ENCODE measurements at places on chromosomes 7 and 10.

GRCh38 chr7:74017125-74017524 lies 10.8 kb upstream of the ELN start:
- no peak for DNase-seq

DNA sequence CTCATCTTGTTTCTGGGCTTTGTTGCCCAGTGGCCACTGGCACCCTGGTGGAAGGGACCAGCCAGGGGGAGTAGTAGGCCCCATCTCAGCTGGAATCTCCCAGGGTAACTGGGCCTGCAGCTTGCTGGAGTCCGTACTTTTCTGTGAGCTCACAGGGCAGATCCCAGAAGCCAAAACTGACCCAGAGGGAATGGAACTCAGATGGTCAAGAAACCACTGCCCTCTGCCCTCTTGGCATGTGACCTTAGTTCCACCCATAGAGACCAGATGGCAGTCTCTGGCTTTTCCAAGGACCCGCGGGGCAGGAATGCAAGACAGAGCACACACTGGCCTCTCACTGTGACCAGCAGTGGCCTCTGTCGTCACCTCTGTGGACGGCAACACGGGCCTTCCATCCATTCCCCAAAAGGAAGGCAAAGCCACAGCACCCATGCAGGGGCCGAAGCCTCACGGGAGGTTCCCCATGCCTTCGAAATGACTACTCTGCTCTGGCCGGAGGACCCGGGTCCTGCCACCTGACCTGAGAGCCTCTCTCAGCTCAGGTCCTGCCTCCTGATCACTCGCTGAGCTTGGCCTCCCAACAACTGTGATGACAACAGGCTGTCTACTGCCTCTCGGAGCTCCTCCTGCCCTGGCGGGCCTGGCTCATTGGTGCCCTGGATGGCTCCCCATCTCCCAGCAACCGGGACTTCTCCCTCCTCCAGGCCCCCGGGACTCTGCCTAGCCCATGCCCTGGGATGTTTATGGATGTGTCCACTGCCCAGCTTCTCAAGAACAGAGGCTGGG lies 29.9 kb downstream of the MYL10 start:
- no peak for DNase-seq

DNA sequence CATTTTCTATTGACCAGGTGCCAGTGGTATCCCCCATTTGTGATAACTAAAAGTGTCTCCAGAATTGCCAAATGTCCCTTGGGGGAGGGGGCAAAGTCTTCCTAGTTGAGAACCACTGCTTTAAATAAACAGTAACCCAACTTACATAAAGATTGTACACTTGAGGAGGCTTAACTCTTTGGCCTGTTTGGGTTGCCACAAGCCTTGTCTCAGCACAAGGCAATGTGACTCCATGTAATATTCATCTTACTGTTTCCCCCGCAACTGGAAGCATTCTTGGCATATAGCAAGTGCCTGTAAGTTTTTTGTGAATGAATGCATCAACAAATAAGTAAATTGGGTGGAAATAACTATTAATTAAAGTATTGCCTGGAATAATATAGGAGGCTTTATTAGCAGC lies 108.3 kb downstream of the ANK3 start:
- no peak for DNase-seq

GRCh38 chr10:98249134-98249533 lies 18.9 kb downstream of the LOXL4 start:
- no peak for DNase-seq

DNA sequence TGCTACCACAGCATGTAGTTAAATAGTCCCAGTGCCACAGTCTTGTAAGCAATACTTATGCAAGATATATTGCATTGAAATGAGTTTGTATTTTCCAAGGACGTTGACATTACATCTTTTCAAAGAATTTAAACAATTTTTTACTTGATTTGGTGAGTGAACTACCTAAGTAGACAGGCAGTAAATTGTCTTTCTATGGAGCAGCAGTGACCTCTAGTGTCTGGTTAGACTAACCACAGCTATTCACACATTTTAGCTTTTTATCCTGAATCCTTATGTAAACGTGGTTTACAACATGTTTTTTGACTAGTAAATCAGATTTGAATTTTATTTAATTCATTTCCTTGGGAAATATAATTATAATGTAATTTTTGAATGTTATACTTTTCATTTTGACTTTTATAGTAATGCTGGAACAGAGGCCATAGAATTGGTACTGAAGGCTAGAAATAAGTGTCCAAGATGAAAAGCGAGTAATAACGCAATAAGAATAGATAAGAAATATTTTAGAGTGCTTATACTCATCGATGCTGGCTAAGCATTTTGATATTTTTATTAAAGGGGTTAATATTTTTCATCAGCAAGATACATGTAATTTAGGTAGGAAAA lies 5.6 kb downstream of the LRRTM3 start:
- DNase-seq: no peak

GRCh38 chr7:145848691-145849090 lies 267.9 kb upstream of the CNTNAP2 start:
- no peak for DNase-seq

- DNase-seq: peak; percentile 65
Measured at GRCh38 chr10:46282842-46283574, 3.8 kb upstream of the ANTXRL start.

- no peak for DNase-seq
Measured at GRCh38 chr7:74412056-74412455, 41.6 kb upstream of the GTF2IRD1 start.

GRCh38 chr7:158244430-158244829 lies 343.2 kb downstream of the PTPRN2 start:
- no peak for DNase-seq

- DNase-seq: no peak
Measured at GRCh38 chr7:122572706-122573105, 126.2 kb downstream of the RNF133 start.

GRCh38 chr10:84076540-84077195 lies 62.6 kb upstream of the GHITM start:
- no peak for DNase-seq

GRCh38 chr10:71912431-71912830 lies 51.8 kb upstream of the CHST3 start:
- DNase-seq: no peak

GRCh38 chr10:33236916-33237315 lies 97.6 kb downstream of the NRP1 start:
- no peak for DNase-seq

DNA sequence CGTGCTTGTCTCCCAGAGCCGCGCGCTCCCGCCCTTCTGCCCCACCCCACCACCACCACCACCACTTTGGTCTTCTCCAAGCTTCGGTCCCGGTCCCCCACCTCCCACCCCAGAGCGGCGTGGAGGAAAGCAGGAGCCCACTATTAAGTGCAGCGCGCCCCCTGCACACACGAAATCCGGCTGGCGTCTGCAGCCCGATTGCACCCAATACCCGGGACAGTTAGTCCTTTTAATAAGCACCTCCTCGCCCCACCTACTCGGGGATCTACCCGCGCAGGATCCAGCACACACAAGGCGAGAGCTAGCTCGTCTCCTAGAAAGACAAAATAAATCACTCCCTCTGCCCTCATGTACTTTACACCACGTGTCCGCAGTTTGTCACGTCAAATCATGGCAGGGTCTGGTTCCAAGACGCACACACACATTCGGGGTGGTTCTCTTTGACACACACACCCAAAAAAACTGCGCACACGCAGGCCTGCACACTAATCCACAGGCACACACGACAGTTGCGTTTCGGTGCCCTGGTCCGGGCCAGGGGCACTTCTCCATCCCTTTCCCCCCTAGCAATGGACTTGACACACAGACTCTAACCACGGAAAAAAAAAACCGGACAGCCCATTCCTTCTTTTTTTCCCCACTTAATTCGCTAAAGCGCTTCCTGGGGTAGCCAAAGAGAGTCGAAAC lies 1.6 kb downstream of the SFMBT2 start:
- DNase-seq: peak; percentile 26

GRCh38 chr7:43697690-43698089 lies 31.6 kb downstream of the COA1 start:
- no peak for DNase-seq

GRCh38 chr7:128921866-128922440 lies 11.4 kb upstream of the KCP start:
- peak; percentile 9 for DNase-seq

- DNase-seq: no peak
Measured at GRCh38 chr7:25308906-25309705, 80.8 kb upstream of the NPVF start.

- DNase-seq: no peak
Measured at GRCh38 chr7:74462707-74463100, 9.0 kb downstream of the GTF2IRD1 start.

GRCh38 chr7:139523199-139523941 lies at the start of gene CLEC2L:
CLEC2L (plus strand) TSS chr7:139523685; CDS start chr7:139523928, 243 bp downstream.
- DNase-seq: no peak

- DNase-seq: no peak
Measured at GRCh38 chr10:121221991-121222390, 370.8 kb downstream of the WDR11 start.

- no peak for DNase-seq
Measured at GRCh38 chr10:125878957-125879835, 1.9 kb downstream of the DHX32 start.

GRCh38 chr10:47365431-47366180 lies 17.4 kb downstream of the RBP3 start:
- DNase-seq: no peak

DNA sequence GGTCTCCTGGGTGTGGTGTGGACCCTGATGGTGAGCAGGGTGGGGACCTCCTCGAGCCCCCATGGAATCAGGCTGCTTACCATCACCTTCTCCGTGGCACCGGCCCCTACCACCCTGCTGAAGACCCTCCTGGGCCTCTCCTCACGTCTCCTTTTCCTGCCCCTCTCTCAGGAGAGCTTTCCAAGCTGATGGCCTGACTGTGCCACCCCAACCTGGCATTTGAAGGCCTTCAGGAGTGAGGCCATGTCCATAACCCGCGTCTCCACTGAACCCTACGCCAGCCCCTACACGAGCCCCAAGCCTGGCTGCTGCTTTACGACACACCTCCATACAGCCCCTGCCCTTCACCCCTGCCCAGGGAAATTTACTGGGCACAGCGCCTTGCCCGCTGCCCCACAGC lies 55.4 kb downstream of the ZRANB1 start:
- no peak for DNase-seq

GRCh38 chr7:92158660-92159575 lies 20.0 kb downstream of the LRRD1 start:
- DNase-seq: no peak

GRCh38 chr10:86440874-86441843 lies 74.6 kb upstream of the GRID1 start:
- no peak for DNase-seq

DNA sequence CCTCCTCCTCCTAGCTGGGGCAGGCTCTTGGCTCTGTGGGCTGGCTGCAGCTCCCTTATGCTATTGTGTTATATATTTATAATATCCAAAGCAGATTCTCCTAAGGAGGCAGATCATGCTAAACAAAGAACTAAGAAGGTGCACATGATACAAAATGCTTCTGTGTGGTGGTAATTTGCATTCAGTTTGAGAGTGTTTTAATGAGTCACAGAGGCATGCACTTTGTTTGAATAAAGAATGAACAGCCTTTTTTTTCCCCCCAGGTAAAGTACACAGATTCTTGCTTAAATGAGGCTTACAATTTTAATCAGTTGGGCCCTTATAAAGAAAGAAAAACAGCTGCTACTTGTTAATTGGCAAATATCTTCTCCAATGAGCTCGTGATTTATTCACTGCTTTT lies 95.0 kb downstream of the FANK1 start:
- DNase-seq: no peak

DNA sequence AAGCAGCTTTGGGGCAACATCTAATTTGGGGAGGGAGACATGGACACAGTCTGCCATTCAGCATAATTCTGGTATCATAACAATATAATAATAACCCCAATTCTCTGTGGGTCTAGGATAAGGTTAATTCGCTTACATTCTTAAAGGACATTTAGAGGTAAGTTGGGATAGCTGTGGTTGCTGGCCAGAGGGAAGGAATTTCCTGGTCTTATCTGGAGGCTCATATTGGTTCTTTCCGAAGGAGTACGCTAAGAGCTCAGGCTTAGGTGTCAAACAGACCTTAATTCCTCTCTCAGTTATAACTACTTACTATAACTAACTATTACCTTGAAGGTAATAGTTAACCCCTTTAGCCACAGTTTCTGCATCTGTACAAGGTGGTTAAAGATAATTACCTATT lies 68.8 kb downstream of the SPAG6 start:
- DNase-seq: no peak

DNA sequence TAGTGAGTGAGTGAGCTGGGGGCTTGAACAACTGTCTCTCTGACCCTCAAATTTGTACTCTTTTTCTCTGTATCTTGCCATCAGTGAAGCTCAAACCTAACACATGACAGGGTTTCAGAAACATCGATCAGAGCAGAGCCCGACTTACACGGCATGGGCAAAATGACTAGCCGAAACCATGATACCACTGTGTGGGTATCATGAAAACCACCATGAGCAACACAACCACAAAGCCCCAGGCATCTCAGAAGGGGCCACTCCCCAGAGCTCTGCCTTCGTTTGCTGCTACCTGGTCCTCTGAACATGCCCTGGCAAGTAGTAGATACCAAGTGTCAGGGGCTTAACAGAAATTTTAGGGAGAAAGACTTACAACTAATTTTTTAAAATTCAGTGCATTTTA lies 308.5 kb downstream of the WDR11 start:
- no peak for DNase-seq

DNA sequence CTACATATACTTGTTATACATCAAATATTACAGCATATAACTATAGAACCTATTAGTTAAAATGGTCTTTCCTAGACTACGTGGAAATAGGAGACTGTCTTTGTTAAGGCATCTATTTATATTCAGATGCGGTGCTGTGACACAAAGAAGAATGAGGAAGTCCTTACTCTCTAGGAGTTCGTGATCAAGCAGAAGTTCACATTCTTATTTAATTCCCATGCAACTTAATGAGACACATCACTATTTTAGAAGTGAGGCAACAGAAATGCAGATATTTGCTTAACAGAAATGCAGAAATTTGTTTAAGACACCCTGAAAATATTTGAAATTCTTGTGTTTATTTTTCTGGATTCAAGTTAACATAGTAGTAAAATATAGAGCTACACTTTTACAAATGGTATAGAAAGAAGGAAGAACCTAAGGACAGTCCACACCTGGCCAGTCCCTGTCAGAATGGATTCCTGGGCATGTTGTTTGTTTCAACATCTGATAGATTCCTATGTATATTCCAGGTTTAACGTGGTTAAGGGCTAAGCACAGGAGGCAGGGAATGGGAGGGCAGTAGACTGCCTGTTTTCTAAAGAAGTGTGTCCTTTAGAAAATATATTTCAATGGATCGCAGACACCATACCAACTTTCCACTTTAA lies 70.6 kb upstream of the NXPH1 start:
- DNase-seq: no peak

GRCh38 chr7:116796471-116796870 lies 65.9 kb upstream of the CAPZA2 start:
- DNase-seq: no peak
